ENCODE measurements at places on chromosomes 5 and 9. TPM values are rescaled to one million over a fixed set of nuclear protein-coding genes. Genes with fewer than 3 reads are reported as not detected.

DNA sequence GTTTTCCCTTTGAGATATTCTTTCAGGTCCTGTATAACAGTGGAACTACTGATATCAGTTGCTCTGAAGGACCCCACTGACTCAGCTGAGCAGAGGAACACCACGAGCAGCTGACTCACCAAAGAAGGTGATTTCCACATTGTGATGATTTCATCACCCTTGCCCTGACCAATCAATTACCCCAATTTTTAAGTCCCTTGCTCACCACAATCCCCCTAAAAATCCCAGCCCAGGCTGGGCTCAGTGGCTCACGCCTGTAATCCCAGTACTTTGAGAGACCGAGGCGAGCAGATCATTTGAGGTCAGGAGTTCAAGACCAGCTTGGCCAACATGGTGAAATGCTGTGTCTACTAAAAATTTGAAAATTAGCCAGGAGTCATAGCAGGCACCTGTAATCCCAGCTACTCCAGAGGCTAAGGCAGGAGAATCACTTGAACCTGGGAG is 125.3 kb upstream of the ABCA1 start:
- peak; percentile 67 for DNase-seq

DNA sequence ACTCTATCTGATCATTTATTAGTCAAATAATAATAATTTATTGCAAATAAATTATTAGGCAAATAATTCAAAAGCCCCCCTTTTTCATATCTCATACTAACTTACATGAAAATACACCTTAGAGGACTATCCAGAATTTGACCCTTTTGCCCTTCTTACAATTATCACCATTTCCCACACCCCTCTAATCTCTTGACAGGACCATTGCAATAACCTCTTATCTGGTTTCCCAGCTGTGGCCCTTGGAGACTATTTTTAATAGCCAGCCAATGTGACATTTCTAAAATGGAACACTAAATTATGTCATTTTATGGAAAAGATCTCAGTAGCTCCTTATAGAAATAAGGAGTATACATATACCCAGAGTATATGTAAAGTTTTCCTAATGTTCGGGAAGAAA is 588.4 kb upstream of the COX7C start:
- no peak for DNase-seq

DNA sequence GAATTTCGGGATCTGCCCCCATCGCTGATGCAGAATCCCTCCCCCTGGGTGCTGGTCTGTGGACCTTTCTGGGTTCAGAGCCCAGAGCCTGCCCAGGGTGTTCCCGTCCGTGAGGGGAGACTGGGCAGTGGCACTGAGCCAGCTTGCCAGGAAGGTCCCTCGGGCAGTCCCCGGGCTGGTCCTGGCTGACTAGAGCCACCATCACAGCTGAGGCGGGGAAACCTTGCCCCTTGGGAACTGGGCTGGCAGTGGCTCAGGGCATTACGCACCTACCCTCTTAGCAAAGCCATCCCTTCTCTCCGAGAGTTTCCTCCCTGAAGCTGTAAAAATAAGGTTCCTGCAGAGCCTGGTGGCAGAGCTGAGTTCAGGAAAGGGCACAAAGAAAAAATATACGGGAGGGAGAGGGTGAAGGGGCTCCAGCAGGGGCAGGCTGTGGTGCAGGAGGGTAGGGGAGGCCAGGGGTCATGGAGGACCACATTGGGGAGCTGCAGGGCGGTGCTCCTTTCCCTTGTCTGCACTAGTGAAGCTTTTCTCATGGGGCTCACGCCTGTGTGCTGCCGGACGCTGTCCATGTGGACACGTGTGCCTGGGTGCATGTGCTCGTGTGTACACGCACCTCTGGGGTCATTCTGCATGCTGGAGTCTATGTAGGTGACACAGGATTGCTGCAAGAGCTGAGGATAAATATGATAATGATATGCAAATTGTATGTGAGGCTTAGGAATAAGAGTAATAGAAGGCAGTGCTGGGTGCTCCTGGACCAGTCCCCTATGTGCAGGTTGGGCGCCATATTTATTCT is 118.9 kb downstream of the LHX2 start:
- DNase-seq, result no peak

GRCh38 chr5:179862296-179862695 is 3.7 kb upstream of the MRNIP start:
- no peak for DNase-seq

The GDF9 gene
- 1.1 TPM for total RNA-seq

DNA sequence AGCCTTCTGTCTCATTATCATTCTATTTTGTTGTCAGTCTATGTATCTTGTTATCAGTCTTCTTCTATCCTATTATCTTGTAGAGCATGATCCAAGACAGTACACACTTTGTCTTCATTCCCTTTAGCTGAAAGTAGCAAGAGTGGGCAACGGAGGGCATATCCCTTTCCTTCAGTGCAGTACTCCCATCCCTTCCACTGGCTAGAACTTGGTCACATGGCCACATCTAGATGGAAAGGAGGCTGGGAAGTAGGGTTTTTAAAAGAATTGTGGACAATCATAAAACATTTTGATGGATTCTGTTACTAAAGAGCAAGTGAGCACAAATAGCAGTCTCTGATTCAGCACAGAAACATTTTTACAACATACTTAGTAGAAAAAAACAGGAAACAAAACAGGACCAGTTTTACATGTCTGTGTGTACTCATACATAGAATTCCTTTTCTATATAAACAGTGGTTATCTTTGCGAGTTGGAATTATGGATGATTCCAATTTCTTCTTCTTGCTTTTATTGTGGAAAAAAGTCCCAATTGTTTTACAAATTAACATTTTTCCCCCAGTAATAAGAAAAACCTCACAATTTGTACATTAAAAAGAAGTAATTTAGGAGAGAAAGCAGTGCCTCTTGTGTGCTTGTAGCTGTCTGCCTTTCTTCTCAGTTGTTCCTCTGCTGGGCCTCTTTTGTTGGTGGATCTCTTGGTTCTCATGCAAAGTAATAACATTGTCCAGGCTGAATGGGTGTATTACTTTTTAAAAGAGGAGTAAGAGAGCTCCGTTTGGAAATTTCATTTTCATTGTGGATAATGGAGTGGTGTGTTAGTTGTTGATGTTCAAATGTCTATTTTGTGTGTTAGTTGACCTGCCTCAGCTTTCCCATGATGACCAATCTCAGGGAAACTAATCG is 410.9 kb upstream of the TRPC7 start:
- DNase-seq, result no peak

GRCh38 chr9:98610711-98611110 is 98.0 kb downstream of the GABBR2 start:
- no peak for DNase-seq

DNA sequence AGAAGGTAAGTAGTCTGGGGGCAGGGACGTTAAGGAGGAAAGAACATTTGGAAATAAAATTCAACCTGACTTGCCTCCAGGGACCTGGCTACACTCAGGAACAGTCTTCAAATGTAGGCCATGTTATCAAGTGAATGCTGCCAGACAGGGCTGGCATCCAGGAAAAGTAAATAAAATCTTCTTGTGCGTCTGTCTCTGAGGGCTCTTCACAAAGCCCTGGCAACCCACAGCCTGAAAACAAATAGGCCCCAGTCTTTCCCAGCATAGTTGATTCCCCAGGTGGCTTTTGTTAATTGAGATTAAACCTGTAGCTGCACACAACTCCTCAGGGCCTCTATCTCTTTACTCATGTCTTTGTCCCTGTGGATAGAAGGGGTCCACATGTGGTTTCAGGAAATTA is 55.4 kb downstream of the STK32A start:
- DNase-seq, result no peak

GRCh38 chr5:54537725-54538124 is 20.2 kb downstream of the SNX18 start:
- DNase-seq, result no peak

DNA sequence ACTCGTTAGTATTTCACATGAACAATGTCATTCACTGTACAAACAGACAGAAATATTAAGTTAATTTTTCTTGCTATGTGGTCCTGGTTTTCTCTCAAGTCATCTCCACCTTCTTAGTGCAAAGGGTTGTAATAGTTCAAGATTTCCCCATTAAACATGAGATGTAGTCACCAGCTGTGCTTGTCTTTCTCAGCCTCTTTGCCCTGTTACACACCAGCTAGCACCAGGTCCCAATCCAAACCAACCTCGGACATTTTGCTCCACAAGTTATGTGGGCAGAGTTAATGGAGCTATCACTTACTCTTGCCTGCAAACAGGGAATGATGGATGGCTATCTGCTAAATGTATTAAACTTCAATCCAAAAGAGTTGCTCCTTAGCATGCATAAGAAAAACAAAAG is 328.1 kb downstream of the TLE1 start:
- no peak for DNase-seq

- DNase-seq, result no peak
These were observed 55.7 kb upstream of the MAP3K1 start for GRCh38 chr5:56759521-56760216.

The ZDHHC11B gene
- 1.4 TPM for total RNA-seq

The ANKRD34B gene
- not detected for total RNA-seq

The SLC6A18 gene
- not detected for total RNA-seq

- DNase-seq, result no peak
These were observed 80.8 kb upstream of the GNAQ start for GRCh38 chr9:78112406-78112805.

DNA sequence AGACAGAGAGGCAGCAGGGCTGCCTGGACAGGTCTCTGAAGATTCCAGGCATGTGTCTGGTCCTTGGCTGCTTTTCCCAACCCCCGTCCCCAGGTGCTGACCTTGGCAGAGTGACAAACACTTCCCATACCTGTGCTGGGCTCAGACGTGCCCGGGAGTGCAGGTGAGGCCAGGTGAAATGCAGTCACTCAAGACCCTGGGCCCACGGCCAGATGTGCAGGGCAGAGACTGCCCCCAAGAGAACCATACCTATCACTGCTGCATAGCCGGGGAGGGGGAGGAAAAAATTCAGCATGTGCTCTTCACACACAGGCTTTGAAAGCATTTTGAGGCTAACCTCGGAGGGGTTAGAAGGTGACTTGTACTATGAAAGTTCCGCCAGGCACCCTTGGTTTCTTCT is 22.6 kb downstream of the CCNJL start:
- DNase-seq, result no peak

The NACC2 gene
- 4.5 TPM for total RNA-seq

- DNase-seq, result no peak
These were observed 82.8 kb downstream of the SLC1A3 start for GRCh38 chr5:36689225-36689624.

- DNase-seq, result no peak
These were observed 39.8 kb upstream of the NR3C1 start for GRCh38 chr5:143443330-143443729.

DNA sequence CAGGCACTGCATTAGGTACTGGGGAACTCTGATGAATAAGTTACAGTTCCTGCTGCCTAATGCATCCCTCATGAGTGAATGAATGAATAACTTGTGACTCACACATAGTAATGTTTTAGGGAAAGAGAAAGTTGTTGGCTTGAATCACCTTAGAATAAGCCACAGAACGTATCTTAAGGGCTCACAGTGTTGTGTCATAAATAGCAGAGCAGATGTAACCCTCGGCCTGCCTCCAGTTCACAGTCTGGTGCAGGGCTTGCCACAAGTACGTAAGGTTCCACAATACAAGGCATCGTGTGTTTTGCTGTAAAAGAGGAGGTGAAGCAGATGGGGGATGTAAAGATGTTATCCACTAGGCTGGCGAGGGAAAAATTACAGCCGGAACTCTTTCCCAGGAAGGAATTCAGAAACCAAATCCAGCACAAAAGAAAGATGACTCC is 218.7 kb downstream of the TRPM3 start:
- no peak for DNase-seq

The EQTN gene
- total RNA-seq, result not detected

GRCh38 chr9:136443087-136443486 is 3.4 kb upstream of the INPP5E start:
- no peak for DNase-seq

DNA sequence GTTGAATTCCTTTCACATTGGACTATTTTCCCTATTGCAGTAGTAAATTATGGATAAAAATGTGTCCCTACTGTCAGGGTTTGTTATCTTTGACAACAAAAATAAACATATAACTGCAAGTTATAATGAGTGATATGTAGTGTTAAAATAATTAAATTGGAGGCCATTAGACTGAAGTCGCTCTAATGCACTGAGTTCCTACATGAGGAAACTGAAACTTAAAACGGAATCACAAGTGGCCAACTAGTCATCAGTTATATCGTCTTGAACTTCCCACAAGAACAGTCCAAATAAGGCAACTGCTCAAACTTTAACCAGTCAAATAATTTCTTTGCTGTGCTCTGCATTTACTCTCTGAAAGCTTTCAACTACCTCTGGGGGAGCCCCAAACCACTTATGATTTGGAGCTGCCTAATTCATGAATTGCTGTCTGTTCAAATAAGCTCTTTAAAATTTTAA is 2.1 kb upstream of the IFT74 start:
- DNase-seq, result no peak

GRCh38 chr5:78649211-78649695 is 681 bp upstream of the LHFPL2 start:
- DNase-seq, result no peak

- peak; percentile 82 for DNase-seq
These were observed at the start of gene MGAT1 for GRCh38 chr5:180802325-180803180. TSS of gene MGAT1 (minus strand) at chr5:180802806. CDS start at chr5:180792971, 9,835 bp downstream.

DNA sequence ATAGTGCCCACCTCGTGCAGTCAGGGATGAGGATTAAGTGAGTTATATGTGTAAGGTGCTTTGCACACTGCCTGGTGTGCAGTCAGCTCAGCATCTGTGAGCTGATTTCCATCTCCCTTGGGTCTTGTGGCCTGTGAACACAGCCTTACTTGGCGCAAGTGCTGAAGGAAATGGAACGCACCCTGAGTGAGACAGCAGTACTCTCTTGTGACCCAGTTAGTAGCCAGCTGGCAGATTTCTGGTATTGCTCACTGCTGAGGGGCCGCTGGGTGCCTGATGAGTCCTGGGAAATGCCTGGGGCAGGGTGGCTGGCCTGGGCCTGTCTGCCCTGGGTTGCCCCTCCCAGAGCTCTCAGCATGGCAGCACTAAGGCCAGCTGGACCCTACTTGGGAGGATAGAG is 90.9 kb upstream of the BOD1 start:
- DNase-seq, result no peak

DNA sequence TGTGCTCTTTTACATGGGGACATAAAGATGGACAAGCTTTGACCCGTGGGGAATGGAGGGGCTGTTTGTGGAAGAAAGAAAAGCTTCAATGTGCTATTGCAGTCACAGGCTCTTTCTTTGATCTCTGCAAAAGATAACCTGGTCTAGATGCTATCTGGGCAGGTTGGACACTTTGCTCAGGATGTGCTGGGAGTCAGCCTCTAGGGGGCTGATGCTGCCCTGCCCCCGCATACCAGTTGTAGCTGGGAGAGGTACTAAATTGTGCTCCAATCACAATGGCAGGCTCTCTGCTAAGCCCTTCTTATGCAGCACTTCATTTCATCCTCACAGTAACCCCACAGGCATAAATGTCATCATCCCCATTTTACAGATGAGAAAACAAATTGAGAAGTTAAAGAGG is 67.2 kb downstream of the PSD2 start:
- no peak for DNase-seq
